Muscle of leg (tissue), 16 donors: ENCODE measurements at places on chromosomes 11 and 22. TPM values are rescaled to one million over a fixed set of nuclear protein-coding genes. Genes with fewer than 3 reads are reported as not detected.

GRCh38 chr11:104916442-104916841 is 18.2 kb upstream of the CASP12 start:
- peak overlapping the region; percentile 9 for H3K4me3 ChIP-seq
- H3K27ac ChIP-seq, result peak overlapping the region; percentile 56
- no peaks in the 10 kb centered on the region for H3K36me3 ChIP-seq
- peak; percentile 59 for DNase-seq
- H3K4me1 ChIP-seq, result peaks cover 2% of the 10 kb centered on the region

NTM gene
- total RNA-seq, result 8.5 TPM

DNA sequence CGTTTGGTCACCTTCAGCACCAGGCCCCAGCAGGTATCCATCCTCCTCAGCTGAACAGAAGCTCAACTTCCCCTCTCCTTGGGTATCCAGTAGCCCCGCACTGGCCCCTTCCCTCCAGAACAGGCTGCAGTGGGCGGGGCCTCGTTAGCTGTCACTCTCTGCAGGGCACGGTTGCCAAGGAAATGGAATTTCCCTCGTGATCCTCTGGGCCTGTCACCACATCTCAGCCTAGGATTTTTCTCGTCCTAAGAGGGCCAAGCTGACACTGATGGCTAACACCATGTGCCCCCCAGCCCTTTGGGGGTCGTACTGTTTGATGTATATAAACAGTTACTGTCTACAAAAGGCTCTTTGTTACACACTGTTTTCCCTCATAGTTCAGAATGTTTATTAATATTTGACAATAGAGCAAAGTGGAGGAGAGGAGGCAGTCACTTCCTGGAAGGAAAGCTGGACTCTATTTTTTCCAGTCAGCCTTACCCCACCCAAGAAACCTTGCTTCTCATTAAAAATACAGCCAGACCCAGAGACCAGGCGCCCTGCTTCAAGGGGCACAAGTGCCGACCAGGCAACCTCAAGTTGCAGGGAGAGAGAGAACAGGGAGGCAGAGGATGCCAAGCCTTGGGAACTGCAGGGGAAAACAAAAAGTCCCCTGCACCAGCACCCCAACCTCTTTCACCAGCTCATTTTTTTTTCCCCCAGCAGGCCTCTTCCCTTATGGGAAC is 44.5 kb downstream of the FEZ1 start:
- peak; percentile 43 for DNase-seq
- H3K4me3 ChIP-seq, result no peak overlapping the region
- no peaks in the 10 kb centered on the region for H3K4me1 ChIP-seq
- H3K36me3 ChIP-seq, result no peaks in the 10 kb centered on the region

FXYD6 gene
- total RNA-seq, result 103 TPM

DNA sequence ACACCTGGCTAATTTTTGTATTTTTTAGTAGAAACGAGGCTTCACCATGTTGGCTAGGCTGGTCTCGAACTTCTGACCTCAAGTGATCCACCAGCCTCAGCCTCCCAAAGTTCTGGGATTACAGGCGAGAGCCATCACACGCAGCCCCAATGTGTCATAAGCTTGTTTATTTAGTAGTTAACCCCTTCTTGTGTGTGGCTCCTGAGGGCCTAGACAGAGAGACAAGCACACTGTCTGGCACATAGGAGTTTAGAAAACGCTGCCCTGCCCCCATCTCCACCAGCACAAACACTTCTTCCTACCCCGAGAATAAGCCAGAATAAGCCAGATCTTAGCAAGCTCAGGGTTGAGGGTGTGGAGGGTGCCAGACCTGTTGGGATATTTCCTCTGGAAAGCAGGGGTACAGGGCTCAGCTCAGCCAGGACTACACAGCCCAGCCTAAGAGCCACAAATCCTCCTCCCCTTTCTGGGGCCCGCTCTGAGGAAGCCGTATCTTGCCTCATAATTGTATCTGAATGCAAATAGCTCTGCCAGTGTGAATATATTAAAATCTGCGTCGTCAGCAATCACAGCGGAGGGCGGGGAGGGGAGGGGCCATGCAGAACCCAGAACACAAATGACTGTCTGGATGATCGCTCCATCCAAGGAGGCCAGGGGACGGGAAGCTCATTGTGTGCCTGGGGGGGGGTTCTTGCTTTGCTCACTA is 247.3 kb downstream of the MN1 start:
- no peaks in the 10 kb centered on the region for H3K36me3 ChIP-seq
- H3K27me3 ChIP-seq, result peaks cover 4% of the 10 kb centered on the region
- H3K4me3 ChIP-seq, result no peak overlapping the region
- DNase-seq, result peak; percentile 80
- no peak overlapping the region for H3K27ac ChIP-seq

GRCh38 chr11:67309166-67309565 is 5.8 kb downstream of the SSH3 start:
- DNase-seq, result no peak
- H3K4me3 ChIP-seq, result no peak overlapping the region
- H3K4me1 ChIP-seq, result peaks cover 13% of the 10 kb centered on the region
- H3K36me3 ChIP-seq, result peaks cover 37% of the 10 kb centered on the region

DEUP1 gene
- total RNA-seq, result 0.04 TPM

MMP7 gene
- total RNA-seq, result not detected

HTR3B gene
- not detected for total RNA-seq

GRCh38 chr22:17079572-17079971 is 5.2 kb upstream of the IL17RA start:
- no peak for DNase-seq
- H3K27ac ChIP-seq, result no peak overlapping the region
- no peaks in the 10 kb centered on the region for H3K36me3 ChIP-seq
- H3K4me1 ChIP-seq, result peaks cover 2% of the 10 kb centered on the region
- H3K4me3 ChIP-seq, result no peak overlapping the region

GRCh38 chr22:22032906-22033802 is 50.6 kb upstream of the TOP3B start:
- H3K4me1 ChIP-seq, result peaks cover 8% of the 10 kb centered on the region
- no peaks in the 10 kb centered on the region for H3K36me3 ChIP-seq
- H3K4me3 ChIP-seq, result no peak overlapping the region
- no peak overlapping the region for H3K27ac ChIP-seq
- DNase-seq, result no peak
- peaks cover 16% of the 10 kb centered on the region for H3K27me3 ChIP-seq

OR9I1 gene
- not detected for total RNA-seq

DNA sequence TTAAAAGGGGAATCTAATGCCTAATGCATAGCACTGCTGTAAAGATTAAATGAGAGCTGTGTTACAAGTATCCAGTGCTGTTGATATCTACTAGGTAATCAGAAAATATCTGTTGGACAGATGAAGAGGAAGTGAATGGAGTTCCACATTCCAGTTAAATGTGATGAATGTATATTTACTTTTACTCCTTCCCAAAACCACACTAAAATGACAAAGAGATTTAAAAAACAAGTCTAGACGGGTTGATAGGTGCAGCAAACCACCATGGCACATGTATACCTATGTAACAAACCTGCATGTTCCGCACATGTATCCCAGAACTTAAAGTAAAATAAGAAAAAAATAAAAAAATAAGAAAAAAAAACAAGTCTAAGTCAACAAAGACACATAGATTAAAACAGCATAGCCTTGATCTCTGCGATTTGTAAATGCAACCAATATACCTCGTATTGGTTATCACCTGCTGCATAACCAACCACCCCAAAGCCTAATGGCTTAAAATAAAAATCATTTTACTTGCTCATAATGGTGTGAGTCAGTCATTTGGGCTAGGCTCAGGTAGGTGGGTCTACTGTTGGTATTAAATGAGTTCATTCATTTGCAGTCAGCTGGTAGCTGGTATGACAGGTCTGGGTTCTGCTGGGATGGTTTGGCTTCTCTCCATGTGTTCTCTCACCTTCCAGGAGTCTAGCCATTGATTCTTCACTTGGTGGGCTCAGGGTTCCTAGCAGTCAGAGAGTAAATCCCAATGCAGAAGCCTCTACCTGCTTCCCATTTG is 39.7 kb upstream of the SLC6A5 start:
- no peak overlapping the region for H3K4me3 ChIP-seq
- H3K36me3 ChIP-seq, result no peaks in the 10 kb centered on the region
- H3K27me3 ChIP-seq, result peaks cover 2% of the 10 kb centered on the region
- DNase-seq, result no peak
- no peak overlapping the region for H3K27ac ChIP-seq

GRCh38 chr11:57555393-57555792 is 12.1 kb downstream of the UBE2L6 start:
- no peak overlapping the region for H3K4me3 ChIP-seq
- H3K27me3 ChIP-seq, result no peaks in the 10 kb centered on the region

DNA sequence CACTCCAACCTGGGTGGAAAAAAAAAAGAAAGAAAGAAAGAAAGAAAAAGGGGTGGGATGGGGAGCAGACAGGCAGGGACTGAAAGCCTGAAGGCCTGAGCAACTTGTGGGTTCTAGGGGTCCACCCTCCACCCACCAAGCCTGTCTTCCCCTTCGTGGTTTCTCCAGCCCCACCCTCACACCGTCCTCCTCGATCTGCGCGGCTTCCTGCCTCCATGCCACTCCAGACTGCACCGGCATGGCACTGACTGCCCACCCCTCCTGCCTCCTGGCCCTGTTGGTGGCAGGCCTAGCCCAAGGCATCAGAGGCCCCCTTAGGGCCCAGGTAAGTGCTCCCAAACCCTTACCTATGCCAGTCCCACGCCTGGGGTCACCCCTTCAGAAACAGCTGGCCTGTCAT is at the start of gene CTSW:
CTSW (plus strand) TSS at position 221 of the 400 bp plus-strand sequence; CDS start at position 239, 18 bp downstream.
- H3K27me3 ChIP-seq, result no peaks in the 10 kb centered on the region
- DNase-seq, result no peak
- peaks cover 25% of the 10 kb centered on the region for H3K36me3 ChIP-seq
- no peak within 1 kb of the TSS for H3K4me3 ChIP-seq
- H3K4me1 ChIP-seq, result peaks cover 4% of the 10 kb centered on the region
- no peak within 1 kb of the TSS for H3K27ac ChIP-seq

DNA sequence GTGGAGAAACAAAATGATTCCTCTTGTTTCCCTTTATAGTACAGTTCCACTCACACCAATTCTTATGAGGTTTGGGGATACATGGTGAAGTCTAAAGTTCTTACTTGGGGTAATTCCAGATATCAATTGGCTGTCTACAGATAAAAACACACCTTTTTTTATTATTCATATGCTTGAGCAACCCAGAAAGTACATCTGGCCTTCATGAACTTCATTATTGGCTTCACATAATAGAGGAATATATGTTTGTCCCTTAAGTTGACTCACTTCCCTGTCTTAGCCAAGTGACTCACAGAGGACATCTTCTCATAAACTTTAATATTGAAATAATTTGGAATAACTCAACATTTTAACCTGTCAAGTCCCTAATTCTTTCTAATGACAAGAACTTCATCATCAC is 36.3 kb upstream of the SOX6 start:
- peak; percentile 18 for DNase-seq
- no peaks in the 10 kb centered on the region for H3K27me3 ChIP-seq
- no peak overlapping the region for H3K27ac ChIP-seq
- H3K4me1 ChIP-seq, result no peaks in the 10 kb centered on the region
- H3K36me3 ChIP-seq, result no peaks in the 10 kb centered on the region

GRCh38 chr11:16946477-16947282 is 67.5 kb downstream of the PLEKHA7 start:
- no peak for DNase-seq
- H3K4me1 ChIP-seq, result no peaks in the 10 kb centered on the region
- no peak overlapping the region for H3K4me3 ChIP-seq
- no peak overlapping the region for H3K27ac ChIP-seq
- no peaks in the 10 kb centered on the region for H3K36me3 ChIP-seq
- no peaks in the 10 kb centered on the region for H3K27me3 ChIP-seq

GRCh38 chr11:134604886-134605285 is 192.8 kb upstream of the B3GAT1 start:
- H3K27ac ChIP-seq, result no peak overlapping the region
- H3K4me3 ChIP-seq, result no peak overlapping the region
- H3K4me1 ChIP-seq, result no peaks in the 10 kb centered on the region
- no peaks in the 10 kb centered on the region for H3K27me3 ChIP-seq
- no peak for DNase-seq

PLA2G3 gene
- total RNA-seq, result not detected

- H3K27me3 ChIP-seq, result no peaks in the 10 kb centered on the region
- no peak overlapping the region for H3K27ac ChIP-seq
- peaks cover 25% of the 10 kb centered on the region for H3K4me1 ChIP-seq
- H3K4me3 ChIP-seq, result no peak overlapping the region
- DNase-seq, result peak; percentile 42
These were observed 3.2 kb downstream of the CD6 start for GRCh38 chr11:60974726-60975125.

DNA sequence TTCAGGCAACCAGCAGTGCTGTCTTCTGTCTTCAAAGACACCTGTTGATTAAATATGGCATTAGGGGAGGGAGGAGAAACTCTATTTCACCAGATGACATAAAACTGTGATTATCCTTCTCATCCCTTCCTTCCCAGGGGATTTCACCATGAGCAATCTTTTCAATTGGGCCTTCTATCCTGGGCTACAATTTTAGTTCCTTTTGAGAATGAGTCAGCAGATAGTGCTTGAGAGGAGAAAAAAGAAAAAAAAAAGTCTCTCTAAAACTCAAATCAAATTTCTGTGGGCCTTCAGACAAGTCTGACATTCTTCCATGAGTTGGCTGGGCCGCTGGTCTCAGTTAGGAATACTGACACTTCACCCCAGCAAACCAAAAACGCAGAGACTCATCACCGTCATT is 7.2 kb downstream of the FLI1 start:
- H3K27ac ChIP-seq, result no peak overlapping the region
- H3K4me3 ChIP-seq, result no peak overlapping the region
- H3K4me1 ChIP-seq, result no peaks in the 10 kb centered on the region
- DNase-seq, result no peak
- H3K36me3 ChIP-seq, result no peaks in the 10 kb centered on the region

OTOG gene
- under 0.01 TPM for total RNA-seq

DNA sequence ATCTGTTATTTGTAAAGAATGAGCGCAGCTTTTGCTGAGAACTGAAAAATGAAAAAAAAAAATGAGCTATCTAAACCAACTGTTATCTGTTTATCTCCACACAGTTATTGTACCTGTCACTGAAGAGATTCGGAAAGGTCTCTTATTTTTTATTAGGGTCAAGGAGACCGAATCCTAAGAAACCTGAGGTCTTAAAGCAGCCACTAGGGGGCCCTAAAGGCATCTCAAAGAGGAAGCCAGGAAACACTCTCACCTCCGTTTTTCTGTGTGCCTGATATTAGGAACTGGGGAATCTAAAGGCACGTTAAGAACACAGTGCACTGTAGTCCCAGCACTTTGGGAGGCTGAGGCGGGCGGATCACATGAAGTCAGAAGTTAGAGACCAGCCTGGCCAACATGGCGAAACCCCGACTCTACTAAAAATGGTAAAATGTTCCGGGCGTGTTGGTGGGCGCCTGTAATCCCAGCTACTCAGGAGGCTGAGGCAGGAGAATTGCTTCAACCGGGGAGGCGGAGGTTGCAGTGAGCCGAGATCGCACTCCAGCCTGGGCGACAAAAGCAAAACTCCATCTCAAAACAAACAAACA is 3.5 kb upstream of the LARGE1 start:
- no peak overlapping the region for H3K27ac ChIP-seq
- H3K4me3 ChIP-seq, result no peak overlapping the region
- no peaks in the 10 kb centered on the region for H3K36me3 ChIP-seq
- peaks cover 7% of the 10 kb centered on the region for H3K27me3 ChIP-seq
- peaks cover 22% of the 10 kb centered on the region for H3K4me1 ChIP-seq

GRCh38 chr11:134200688-134201087 is 23.1 kb downstream of the NCAPD3 start:
- H3K4me1 ChIP-seq, result no peaks in the 10 kb centered on the region
- H3K27ac ChIP-seq, result no peak overlapping the region
- no peak overlapping the region for H3K4me3 ChIP-seq
- H3K36me3 ChIP-seq, result peaks cover 31% of the 10 kb centered on the region
- H3K27me3 ChIP-seq, result no peaks in the 10 kb centered on the region

DERL3 gene
- total RNA-seq, result 0.62 TPM
